Hippocampal formation (tissue), 2 donors: ENCODE measurements at places on chromosomes 12 and 14.

- no peak for DNase-seq
These were observed 27.5 kb downstream of the BCAT1 start for GRCh38 chr12:24921251-24922038.

DNA sequence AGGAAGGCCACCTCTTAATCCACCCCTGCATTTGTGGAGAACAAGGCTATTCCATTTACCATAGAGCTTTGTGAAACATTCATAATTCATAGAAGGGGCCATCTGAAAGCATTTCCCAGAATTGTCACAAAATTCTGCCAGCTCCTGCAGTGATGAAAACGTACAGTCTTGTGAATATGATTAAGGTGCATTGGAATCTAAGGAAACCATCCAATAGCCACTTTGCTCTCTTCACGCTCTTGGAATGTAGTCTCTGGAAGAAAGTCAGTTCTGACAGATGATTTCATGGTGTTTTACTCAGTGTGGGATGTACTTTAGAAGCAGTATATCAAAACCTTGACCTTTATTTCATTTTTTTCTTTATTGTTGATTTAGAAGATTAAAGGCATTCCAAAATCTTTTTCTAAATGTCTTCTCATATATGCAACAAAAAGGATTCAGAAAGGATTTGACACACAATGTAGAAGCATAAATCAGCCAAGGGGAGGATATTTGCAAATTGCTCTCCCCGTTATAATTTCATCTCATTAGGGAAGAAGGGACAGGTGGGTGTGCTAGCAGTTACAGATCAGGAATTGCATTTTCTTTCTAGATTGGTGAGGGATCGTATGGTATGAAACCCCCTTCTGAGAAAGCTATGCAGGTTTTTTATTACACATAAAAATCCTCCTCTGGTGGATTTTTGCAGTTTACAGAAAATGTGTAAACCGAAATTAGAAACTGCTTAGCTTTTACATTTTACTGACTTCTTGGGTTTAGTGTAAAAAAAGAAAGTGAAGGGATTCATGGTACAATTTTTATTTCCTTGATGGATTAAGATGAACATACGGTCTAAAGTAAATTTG lies 390.2 kb downstream of the LRIG3 start:
- no peak for DNase-seq

- DNase-seq = no peak
These were observed 109.4 kb downstream of the ARF6 start for GRCh38 chr14:50001999-50002925.

DNA sequence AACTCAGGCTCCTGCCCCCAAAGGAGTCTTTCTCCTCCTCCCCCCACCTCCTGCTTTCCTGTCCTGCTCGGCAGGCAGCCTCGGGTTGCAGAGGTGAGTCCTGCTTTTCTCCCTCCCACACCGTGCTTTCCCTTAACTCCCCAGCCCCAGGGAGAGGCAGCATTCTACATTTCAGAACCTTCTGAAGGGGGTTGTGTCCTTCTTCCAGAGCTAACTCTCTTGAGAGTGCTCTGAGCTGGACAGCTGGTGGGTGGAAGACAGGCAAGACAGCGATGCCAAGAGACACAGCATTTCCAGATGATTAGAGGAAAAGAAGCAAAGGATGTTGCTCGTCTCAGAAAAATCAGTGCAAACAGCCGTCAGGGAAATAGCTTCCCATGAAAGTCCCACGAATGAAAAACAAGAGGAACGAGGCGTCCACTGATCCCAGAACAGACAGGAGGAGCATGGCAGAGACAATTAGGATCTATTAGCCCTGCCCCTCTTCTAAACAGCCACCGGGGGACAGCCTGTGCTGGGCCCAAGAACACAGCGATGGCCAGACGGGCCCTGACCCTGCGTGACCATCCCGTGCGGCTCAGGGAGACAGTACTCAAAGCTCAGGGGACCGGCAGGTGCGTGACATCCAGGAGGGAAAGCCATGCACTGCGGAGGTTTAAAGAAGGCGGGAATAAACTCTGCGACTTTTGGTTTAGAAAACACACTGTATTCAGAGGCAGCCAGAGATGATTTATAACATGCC lies 216.5 kb upstream of the RTL1 start:
- no peak for DNase-seq

- no peak for DNase-seq
These were observed 410.5 kb downstream of the MED13L start for GRCh38 chr12:115866909-115867525.

GRCh38 chr12:54017027-54017788 lies 8.4 kb downstream of the HOXC8 start:
- DNase-seq = no peak

DNA sequence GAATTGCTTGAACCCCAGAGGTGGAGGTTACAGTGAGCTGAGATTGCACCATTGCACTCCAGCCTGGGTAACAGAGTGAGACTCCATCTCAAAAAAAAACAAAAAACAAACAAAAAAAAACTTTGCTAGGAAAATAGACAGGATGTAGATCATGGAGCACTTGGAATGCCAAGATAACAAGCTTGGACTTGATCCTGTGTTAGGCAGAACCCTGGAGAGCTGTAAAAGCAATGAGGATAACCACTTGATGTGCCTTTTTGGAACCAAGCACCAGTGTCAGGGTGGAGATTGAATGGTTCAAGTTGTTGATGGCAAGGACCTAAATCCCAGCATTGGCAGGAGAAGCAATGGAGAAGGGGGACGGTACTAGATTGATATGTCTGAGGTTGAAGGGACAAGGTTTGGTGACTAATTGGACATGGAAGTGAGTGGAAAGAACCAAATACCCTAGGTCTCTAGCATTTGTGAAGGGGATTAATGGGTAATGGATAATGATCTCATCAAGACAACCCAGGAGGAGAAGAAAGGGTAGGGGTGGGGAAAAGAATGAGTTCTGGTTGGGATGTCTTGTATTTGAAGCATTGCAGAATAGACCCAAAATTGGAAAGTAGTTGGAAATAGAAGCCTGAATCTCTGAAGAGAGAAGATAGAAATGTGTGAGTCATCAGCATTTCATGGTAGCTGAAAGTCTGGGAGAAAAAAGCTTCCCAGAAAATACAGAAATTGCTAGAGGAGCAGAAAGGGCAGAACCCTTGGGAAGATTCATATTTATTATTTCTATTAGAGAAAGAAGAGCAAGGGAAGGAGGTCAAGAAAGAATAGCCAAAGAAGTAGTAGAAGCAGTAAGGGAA lies 176.7 kb downstream of the NUAK1 start:
- no peak for DNase-seq

- no peak for DNase-seq
These were observed 950.2 kb downstream of the BCL11B start for GRCh38 chr14:98321841-98322240.

DNA sequence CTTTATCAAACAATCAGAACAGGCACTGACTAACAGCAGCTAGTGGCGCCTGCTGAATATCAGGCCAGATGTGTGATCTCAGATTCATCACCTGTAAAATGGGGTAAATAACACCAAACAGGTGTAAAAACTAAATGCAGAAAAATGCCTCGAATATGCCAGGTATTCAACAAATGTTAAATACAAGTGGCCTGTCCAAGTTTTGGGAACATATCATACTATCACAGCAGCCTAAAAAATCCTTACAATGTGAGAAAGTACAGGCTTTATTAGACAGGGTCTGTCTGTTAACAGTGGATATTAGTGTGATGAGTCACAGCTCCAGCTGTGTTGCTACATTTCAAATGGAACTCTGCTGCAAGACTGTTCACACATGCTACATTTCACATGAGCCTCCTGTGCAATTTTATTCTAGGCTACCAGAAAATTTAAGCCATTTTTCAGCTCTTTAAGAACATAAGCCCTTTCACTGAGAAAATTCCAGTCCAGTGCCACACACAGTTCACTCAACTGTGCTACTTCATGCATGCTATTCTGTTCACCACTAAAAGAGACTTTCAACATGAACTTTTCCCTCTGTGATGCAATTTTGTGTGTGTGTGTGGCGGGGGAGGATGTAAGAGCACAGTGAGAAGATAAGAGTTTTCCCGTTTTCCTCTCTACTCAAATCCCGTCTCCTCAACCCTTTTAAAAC lies 56.7 kb downstream of the MSRB3 start:
- no peak for DNase-seq

- no peak for DNase-seq
These were observed 1.2 kb downstream of the FBRSL1 start for GRCh38 chr12:132491138-132491663.

GRCh38 chr12:104656383-104656782 lies 199.6 kb downstream of the CHST11 start:
- no peak for DNase-seq

GRCh38 chr12:25382311-25383106 lies 131.8 kb upstream of the KRAS start:
- DNase-seq = no peak

GRCh38 chr14:96888158-96888557 lies 91.0 kb downstream of the VRK1 start:
- no peak for DNase-seq

DNA sequence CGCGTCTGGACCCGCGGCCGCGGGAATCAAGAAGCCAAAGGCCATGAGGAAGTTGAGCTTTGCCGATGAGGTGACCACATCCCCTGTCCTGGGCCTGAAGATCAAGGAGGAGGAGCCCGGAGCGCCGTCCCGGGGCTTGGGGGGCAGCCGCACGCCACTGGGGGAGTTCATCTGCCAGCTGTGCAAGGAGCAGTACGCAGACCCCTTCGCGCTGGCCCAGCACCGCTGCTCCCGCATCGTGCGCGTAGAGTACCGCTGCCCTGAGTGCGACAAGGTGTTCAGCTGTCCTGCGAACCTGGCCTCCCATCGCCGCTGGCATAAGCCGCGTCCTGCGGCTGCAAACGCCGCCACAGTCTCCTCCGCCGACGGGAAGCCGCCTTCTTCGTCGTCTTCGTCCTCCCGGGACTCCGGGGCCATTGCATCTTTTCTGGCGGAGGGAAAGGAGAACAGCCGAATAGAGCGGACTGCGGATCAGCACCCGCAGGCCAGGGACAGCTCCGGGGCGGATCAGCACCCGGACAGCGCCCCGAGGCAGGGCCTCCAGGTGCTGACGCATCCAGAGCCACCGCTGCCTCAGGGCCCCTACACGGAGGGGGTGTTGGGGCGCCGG lies 1.0 kb downstream of the INSM2 start:
- DNase-seq = peak; percentile 38

- DNase-seq = no peak
These were observed 25.6 kb downstream of the EMP1 start for GRCh38 chr12:13222076-13222475.

DNA sequence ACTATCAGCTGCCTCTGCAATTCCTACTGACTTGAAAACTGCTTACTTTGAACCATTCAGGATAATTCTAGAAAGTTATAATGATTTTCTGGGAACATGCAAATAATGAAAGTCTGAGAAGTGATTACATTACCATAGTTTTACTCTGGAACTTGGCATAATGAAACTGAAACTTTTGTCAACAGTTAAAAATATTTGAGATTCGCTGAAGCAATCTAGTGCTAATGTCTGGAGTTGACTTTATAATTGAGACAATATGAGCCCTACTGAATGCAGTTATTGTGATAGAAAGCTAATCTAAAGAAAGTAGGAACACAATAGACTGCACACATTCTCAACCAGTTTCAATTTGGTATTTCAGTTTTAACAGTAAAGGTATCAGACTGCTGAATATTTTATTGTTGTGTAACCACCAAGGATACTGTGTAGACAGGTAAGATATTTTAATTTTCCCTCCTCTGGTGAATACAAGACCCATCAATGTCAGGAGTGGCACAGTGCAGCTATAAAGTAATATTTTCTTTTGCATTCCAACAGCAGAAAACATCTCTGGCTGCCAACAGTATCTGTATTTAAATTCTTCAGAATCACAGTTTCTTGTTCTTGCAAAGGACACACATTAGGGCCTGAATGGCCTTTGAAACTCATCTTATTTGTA lies 483.5 kb downstream of the ATP23 start:
- no peak for DNase-seq

DNA sequence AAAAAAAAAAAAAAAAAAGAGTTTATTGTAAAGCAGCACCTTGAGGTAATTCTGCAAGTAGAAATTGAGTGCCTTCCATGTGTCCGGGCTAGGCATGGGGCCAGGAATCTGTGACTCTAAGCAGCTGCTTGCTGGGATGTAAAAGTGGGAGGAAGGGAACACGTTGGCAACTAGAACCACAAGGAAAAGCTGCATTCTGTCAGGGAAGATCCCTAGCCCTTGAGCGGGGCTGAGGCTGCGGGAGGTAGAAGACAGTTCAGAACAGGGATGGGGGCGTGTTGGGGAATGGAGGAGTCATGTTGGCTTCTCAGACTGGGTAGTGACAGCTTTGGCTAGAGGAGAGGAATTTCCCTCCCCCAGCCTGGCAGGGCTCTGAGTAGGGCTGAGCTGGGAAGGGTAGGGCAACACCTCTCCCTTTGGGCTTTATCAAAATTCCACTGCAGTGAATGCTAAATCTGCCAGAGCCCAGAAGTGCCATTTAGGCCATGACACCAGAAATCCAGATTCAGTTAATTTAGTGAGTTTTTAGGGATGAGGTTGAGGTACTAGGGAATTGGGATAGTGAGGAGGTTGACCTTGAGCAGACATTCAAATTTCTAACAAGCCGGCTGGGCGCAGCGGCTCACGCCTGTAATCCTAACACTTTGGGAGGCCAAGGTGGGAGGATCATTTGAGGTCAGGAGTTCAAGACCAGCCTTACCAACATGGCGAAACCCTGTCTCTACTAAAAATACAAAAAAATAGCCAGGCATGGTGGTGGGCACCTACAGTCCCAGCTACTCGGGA lies 3.4 kb upstream of the TRAFD1 start:
- peak; percentile 9 for DNase-seq

GRCh38 chr12:69338120-69338859 lies 9.9 kb upstream of the LYZ start:
- no peak for DNase-seq

DNA sequence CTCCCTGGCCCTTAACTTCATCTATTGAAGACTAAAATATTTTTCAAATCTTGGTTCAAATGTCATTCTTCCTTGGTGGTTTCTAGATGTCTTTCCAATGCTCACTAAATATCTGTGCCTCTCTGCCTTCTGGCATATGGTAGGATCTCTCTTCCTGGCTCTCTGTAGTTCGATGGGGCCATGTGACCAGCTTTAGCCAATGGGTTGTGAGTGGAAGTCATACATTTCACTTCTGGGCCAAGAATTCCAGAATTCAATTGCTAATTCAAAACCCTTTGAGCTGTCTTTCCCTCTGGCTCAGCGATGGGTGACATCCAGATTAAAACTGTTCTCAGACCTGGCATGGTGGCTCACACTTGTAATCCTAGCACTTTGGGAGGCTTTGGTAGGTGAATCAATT lies 25.8 kb upstream of the CTDSP2 start:
- DNase-seq = no peak

GRCh38 chr12:2101771-2102170 lies 49.0 kb downstream of the CACNA1C start:
- no peak for DNase-seq

GRCh38 chr12:19893514-19893913 lies 454.2 kb downstream of the AEBP2 start:
- DNase-seq = no peak

GRCh38 chr12:52686756-52687487 lies 6.7 kb upstream of the KRT1 start:
- DNase-seq = no peak

GRCh38 chr12:85923767-85924331 lies 49.8 kb downstream of the NTS start:
- DNase-seq = peak; percentile 21

DNA sequence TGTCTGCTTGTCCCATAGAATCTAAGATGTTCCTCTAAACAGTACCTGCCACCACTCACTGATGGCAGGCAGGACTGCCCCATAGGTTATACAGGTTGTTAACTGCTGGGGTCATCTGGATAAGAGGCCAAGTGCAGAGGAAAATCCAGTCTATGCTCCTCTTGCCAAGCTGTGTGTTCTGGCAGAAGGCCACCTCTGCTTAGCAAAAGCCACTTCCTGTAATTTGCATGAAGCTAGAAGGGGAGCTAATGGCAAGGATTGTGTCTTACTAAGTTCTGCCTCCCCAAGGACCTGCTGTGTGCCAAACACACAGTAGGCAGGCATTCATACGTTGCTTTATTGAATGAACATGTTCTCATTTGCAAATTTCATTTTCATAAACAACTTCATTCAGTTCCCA lies 445.4 kb downstream of the BCL11B start:
- DNase-seq = no peak
